ENCODE measurements at places on chromosomes 11 and 22.

- no peak for DNase-seq
Measured at GRCh38 chr11:61072316-61073109, 29.8 kb upstream of the CD5 start.

GRCh38 chr11:130180491-130180890 is 20.9 kb downstream of the ST14 start:
- no peak for DNase-seq

- DNase-seq, result peak; percentile 8
Measured at GRCh38 chr11:122796128-122796717, 42.1 kb upstream of the CRTAM start.

DNA sequence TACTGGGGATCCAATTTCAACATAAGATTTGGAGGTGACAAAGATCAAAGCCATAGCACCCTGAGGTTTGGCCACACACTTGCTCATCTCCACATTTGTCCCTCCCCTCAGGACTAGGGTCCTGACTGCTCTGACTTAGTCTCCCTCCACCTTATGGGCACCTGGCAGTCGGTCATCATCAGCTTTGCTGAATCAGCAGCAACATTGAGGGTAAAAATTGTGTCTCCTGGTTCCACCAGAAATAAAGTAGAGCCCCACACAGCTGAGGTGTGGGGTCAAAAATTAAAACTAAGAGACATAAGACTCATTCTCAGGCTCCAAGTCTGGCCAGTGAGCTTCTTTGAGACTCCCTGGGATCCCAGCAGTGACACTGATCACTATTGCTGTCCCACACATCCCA is 56.2 kb downstream of the GGTLC2 start:
- no peak for DNase-seq

- DNase-seq, result no peak
Measured at GRCh38 chr11:24760681-24761080, 263.8 kb downstream of the LUZP2 start.
